ENCODE measurements at places on chromosomes 3 and 15. TPM values are rescaled to one million over a fixed set of nuclear protein-coding genes. Genes with fewer than 3 reads are reported as not detected.

GRCh38 chr3:115980709-115981108 lies 357.4 kb downstream of the GAP43 start:
- no peak for DNase-seq

- DNase-seq: no peak
These were observed 199.4 kb upstream of the STRIT1 start for GRCh38 chr3:155492841-155493240.

- no peak for DNase-seq
These were observed 30.7 kb downstream of the CHST14 start for GRCh38 chr15:40501487-40501886.

DNA sequence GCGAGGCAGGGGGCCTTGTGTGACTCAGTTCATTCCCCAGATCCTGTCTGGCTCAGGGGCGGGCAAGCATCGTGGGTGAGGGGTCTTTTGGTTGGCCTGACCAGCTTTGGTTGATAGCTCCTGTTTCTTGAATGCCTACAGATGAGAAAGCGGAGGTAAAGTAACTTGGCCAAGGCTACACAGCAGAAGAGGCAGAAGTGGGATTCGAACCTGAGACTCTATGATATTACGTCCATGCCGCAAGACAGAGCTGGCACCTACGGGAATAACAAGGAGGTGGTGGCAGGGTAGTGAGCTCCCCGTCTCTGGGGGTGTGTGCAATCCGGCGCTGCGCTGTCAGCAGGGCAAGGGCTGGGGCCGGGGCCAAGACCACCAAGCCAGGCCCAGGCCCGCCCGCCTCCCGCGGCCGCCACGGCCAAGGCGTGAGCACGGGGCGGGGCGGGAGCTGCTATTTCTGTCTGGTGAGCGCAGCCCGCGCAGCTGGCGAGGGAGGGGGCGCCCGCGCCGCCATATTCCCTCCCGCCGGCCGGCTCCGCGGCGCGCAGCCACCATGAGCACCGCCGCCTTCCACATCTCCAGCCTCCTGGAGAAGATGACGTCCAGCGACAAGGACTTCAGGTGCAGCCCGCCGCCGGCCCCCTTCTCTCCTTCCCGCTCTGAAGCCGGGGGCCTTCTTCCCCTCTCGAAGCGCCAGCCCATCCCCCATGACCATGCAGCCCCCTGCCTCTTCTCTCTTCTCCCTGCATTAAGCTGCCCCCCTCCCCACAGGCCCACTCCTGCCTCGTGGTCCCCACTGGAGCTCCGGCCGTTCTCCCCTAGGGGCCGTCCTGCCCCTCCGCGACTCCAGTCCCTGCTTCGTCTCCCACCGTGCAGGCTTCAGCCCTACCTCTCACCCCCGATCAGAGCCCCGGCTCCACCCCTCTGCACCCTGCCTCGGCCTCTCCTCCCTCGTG lies at the start of gene CAND2:
CAND2 (plus strand) TSS at position 510 of the 953 bp plus-strand sequence; CDS start at position 551, 41 bp downstream.
- DNase-seq: peak; percentile 57

DNA sequence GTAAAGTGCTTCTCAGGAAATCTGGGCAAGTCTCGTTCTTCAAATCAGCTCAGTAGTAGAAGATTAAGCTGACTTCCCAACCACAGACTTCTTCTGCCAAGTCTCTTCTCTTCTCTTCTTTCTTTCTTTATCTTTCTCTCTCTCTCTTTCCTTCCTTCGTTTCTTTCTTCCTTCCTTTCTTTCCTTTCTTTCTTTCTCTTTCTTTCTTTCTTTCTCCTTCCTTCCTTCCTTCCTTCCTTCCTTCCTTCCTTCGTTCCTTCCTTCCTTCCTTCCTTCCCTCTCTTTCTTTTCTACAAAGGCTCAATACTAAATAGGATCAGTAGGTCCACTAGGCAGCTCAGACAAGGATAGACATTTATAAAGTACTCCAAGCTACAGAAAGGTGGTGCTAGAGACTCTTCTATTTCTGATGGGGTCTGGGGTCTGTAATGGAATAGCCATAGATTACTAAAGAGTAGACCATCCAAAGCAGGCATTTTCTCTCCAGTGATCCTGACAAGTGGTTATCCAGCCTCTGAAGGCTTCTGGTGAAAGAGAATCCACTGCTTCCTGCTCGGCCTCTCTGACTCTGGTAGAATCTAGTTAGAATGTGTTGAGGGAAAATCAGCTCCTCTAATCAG lies 100.8 kb downstream of the TPRG1 start:
- no peak for DNase-seq

ADCY5 gene
- 10.6 TPM for total RNA-seq

KIF9 gene
- 5.6 TPM for total RNA-seq

- no peak for DNase-seq
These were observed 237.3 kb downstream of the PDCD6IP start for GRCh38 chr3:34035775-34036174.

DNA sequence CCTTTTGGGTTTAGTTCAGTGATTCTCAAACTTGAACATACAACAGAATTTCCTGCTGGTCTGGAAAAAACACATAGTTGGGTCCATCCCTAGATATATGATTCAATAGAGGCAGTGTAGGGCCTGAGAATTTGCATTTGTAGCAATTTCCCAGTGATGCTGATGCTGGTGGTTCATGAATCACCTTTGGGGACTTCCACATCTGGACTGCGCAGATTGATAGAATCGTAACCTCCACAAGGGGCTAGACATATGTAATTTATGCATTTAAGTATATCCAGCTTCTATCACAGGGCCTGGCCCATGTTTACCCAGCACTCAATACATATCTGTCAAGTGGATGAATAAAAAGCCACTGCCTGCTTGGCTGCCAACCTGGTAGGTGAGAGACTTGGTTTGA lies 33.8 kb upstream of the SUCLG2 start:
- DNase-seq: no peak

- no peak for DNase-seq
These were observed 33.0 kb downstream of the BLM start for GRCh38 chr15:90750186-90750585.

- no peak for DNase-seq
These were observed 77.4 kb upstream of the PLCL2 start for GRCh38 chr3:16807391-16807790.

DNA sequence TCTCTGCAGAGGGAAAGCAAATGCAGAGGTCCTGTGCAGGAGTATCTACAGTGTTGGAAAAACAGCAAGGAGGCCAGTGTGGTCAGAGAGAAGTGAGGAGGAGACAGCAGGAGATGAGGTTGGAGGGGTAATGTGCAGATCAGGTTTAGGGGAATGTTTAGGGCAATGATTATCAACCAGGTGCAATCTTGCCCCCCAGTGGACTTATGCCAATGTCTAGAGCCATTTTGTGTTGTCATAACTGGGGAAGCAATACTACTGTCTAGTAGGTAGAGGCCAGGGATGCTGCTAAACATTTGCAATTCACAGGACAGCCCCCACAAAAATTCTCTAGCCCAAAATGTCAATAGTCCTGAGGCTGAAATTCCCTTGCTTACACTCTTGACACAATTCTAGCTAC lies 13.1 kb downstream of the CCDC191 start:
- no peak for DNase-seq

OCA2 gene
- total RNA-seq: not detected

DNA sequence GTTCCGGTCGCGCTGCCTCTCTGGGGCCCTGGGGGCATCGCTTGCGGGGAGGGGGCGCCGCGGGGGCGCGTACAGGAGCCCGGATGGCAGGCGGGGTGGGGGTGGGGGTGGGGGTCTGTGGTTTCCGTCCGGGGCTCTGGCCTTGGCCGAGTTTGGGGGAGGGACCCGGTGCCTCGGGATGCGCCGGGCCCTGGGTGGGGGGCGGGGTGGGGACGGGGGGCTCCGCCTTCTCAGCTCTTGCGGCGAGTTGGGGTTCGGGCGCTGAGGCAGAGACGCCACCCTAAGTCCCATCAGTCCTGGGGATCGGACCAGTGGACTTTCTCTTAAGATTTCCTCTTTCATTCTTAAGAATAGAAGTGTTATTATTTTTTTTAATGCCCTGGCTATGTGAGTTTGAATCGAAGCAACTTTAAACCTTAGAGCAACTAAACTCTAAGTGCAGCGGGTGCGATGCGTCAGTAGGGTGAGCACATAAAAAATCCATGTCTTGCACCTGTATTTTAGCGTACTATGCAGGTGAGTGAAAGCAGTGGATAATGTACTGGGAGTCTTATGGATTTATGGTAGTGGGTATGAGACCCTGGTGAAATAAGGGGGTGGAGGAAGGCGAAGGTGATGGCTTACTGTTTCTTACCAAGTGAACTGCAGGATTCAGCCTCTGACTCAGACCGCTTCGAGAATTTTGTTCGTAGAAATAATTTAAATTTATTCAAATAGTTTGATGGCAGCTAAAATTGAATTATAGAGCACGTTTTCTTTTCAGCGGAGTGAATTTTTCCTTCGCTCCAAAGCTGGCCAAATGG lies 762 bp downstream of the CTNNB1 start:
- DNase-seq: peak; percentile 14

DNA sequence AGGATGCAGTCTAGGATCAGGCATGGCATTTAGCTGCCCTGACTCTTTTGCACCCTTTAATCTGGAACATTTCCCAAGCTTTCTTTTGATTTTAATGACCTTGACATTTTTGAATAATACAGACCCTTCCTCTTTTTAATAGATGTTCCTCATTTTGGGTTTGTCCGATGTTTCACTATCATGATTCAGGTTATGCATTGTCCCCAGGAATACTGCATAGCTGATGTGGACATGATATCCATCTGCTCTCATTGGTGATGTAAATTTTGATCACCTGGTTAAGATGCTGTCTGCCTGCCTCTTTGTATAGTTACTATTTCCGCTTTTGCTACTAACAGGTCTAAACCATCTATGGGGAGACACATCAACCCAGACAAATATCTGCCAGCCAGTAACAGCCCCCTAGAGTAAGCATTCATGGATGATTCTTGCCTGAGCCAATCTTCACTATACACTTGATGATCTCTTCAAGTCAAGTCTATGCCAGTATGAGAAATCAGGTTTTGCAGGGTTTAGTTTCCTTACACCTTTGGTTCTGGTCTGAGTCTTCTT lies 50.6 kb upstream of the ULK4 start:
- no peak for DNase-seq

GRCh38 chr15:55290528-55291057 lies 980 bp upstream of the RAB27A start:
- DNase-seq: peak; percentile 86

DNA sequence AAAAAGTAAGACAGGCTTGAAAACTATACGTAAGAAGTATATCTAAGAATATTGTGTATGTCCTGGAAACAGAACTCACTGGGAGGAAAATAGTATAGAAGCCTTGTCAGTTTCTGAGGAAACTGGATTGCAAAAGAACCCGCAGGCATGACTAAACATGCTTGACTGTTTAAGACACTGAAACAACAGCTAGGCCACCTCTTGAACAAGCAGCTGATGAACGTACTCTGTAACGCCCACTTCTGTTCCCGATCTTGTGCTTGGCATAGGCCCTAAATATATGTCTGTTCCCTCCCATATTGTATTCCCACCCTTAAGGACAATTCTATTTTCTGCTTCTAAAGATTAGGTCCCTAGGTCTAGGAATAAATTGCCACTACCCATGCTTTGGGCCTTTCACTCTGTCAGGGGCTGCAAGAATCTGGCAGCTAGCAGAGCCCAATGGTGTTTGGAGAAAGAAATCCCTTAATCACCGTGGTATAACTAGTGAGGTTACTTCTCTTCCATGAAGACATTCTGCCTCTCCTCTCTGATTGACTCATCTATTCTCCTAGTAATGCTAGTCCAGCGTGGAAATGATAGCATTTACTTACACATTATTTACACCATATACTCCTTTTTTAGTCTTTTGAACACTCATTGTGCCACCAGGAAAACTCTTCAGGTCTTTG lies 46.2 kb downstream of the CD200 start:
- DNase-seq: no peak

DNA sequence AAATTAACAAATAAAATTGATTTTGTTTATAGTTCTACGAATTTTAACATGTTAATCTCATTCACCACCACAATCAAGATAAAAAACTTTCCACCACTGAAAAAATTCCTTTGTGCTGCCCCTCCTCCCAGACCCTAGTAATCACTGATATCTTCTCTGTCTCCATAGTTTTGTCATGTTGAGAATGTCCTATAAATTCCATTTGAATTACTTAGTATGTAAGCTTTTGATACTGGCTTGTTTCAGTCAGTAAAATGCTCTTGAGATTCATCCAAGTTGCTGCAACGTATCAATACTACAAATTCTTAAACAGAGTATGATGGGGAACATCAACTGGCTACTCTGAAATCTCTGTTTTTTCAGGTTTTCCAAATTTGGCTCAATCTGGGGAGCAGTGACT lies 129.6 kb downstream of the CTNNB1 start:
- DNase-seq: no peak

GCSAM gene
- not detected for total RNA-seq

FETUB gene
- total RNA-seq: not detected

GRCh38 chr3:126926684-126927400 lies 56.1 kb upstream of the PLXNA1 start:
- DNase-seq: peak; percentile 43

DNA sequence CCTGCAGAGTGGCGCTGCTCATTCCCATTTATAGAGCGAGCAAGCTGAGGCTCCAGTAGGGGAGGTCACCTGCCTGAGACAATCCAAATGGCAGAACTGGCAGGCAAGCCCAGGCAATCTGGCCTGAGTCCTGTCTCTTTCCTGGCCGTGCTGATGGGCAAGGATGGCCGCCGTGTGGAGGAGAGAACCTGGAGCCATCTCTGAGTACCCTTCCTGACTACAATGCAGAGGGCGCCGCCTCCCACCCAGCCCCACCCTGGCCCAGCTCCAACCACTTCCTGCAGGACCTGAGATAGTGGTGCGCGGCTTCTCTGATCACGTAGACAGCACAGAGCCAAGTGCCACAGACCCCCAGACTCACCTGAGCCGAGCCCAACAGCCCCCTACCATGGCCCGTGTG lies 7.0 kb downstream of the TLR9 start:
- no peak for DNase-seq

DNA sequence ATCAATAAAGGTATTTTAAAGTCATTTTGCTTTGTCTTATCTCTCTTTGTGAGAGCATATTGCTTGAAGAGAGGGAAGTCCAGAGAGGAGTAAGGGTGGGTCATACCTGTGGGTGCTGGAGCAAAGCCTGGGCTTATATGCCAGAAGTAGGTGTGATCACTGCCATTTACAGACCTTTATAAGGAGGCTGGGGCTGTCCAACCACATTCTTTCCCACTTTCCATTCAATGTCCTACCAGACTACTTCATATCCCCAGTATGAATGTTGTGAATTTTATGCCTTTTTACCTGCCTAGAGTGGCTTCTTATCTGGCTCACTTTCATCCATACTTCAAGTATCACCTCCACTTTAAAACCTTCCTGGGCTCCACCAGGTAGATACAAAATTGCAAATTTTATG lies 39.4 kb upstream of the ST6GAL1 start:
- no peak for DNase-seq

DNA sequence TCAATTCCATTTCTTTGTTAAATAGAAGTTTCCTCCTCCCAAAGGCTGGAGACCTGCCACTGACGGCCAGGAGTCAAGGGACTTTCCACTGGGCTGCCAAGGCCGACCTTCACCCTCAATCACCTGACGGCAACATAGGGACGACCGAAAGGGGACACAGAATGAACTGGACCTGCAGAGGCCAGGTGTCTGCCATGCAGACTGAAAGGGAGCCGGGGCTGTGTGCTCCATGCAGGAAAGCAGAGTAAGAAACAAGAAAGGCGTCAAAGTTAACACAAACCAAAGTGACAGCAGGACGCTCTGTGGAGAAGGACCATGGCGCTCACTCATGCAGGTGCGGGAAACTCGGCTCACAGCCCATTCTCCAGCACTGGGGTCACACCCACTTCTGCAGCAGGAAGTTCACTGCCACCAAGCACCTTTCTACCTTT lies 26.1 kb downstream of the ZXDC start:
- peak; percentile 64 for DNase-seq

ZNF80 gene
- not detected for total RNA-seq

GRCh38 chr15:68241088-68241935 lies 11.8 kb upstream of the CLN6 start:
- DNase-seq: no peak

CYP1A2 gene
- not detected for total RNA-seq

All from body of pancreas (tissue), 4 donors.